Tibial nerve (tissue), 4 donors: ENCODE measurements at places on chromosomes 2 and 18. TPM values are rescaled to one million over a fixed set of nuclear protein-coding genes. Genes with fewer than 3 reads are reported as not detected.

DNA sequence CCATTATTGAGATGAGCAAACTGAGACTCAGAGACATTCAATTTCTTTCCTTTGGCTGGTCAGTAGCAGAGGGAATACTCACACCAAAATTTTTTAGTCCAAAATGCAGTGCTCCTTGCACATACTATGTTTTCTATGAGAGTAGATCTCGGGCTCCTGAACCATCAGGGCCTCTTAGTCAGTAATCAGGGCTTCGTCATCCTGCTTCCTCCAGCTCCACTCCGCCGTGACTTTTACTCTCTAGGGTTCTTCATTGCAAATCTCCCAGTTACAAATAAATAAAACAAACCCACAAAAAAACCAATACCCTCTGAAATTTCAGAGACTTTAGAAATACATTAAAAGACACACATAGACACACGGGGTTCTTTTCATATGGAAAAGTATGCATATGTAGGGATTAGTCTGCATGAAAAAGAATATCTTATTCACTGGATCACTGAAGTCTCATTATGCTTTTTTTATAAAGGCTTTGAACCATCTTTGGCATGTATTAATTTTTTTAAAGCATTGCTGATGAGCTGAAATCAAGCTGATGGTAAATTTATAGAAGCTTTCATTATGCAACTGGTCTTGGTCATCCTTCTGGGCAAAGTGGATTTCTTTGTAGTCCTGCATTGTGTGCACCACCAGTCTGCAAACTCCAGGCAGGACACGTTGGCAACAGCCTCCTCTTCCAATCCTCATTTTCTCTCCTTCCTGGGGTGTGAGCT, 235.0 kb downstream of the ICOS start:
- no peak for DNase-seq

- DNase-seq, result no peak
Observed at GRCh38 chr2:48320742-48321141, 209.2 kb upstream of the STON1 start.

DNA sequence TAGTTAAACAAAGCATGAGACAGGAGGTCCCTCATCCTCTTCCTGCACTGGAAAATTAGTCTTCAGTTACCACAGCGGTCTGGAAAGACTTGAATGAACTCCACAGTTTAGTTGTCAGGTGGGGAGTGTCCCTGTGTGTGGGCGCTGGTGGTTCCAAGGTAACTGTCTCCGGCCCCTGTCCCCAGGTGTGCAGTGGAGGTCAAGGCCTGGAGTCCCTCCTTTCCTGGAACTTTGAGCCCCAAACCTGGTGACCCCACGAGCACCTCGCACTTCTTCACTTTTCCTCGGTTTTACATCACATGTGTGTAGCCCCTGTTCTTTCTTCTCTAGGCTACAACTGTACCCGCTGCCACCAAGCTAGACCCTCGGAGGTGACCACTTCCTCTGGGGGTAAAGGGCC, 28.0 kb upstream of the INHBB start:
- DNase-seq, result no peak

The EVA1A gene
- total RNA-seq, result 1.6 TPM

The ARID5A gene
- total RNA-seq, result 23.8 TPM

The CFAP65 gene
- total RNA-seq, result not detected
